ENCODE measurements at places on chromosomes 7 and 10. TPM values are rescaled to one million over a fixed set of nuclear protein-coding genes. Genes with fewer than 3 reads are reported as not detected.

SEMA3D gene
- total RNA-seq = 0.68 TPM

DNA sequence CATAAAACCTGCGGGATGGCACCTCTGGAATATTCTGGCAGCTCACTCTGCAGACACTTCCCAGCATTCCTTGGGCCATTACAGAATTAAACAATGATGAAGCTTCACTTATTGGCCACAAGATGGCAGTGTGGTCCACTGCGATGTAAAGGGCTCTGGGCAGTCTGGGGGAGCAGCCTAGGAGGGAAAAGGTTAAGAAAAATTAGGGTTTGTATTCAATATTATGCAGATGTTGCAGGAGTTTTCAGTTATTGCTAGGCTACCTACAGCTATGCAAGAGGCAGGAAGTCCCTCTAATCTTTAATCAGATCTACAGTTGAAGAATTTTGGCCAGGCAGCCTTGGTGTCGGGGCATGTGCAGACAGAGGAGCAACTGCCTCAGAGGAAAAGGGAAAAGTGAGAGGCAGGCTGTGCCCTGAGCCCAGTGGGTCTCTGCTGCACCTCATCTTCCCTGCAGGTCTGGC is 233.2 kb upstream of the PRSS1 start:
- DNase-seq = no peak

- DNase-seq = no peak
These were observed 80.7 kb downstream of the CUX1 start for GRCh38 chr7:101898106-101898505.

GRCh38 chr10:91694170-91694794 is 61.4 kb upstream of the PPP1R3C start:
- peak; percentile 14 for DNase-seq

DNA sequence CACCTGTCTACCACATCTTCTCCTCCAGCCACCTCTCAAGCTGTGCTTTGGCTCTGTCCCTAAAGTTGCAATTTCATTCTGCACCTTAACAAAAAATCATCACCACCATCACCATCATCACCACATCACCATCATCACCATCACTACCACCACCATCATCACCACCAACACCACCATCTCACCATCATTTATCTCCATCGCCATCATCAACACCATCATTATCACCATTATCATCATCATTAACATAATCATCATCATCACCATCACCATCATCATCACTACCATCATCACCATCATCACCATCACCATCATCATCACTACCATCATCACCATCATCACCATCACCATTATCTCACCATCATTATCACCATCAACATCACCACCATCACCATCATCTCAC is 245.4 kb downstream of the GRID1 start:
- no peak for DNase-seq

DNA sequence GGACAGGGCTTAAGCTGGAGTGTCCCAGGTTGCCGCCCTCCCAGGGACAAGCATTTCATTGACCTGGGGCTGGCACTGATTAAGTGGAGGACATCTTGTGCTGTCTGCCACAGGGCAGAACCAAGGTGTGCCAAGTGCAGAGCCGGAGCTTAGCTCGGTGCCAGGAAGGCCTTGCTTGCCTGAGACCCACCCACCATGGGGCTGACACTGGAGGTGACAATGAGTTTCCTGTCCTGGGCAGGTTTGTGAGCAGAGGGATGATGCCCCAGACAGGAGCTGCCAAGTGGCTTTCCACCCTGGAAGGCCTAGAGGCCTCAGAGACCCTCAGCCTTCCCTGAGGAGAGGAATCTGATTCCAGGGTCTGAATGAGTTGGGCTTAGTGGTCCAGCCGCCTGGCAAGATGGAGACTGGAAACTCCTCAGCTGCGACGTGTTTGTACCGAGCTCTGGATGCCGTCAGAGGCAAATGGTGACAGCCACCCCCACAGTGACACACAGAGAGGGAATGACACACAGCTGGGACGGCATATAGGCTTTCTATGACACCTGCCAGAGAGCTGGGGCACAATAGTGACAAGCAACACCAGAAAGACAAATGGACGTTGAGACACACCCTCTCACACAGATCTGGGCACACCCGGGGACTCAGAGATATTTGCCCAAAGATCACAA is 2.6 kb downstream of the ADCYAP1R1 start:
- no peak for DNase-seq

- no peak for DNase-seq
These were observed 42.5 kb downstream of the PPP1R3C start for GRCh38 chr10:91590142-91590903.
